ENCODE measurements at places on chromosomes 1 and 21. TPM values are rescaled to one million over a fixed set of nuclear protein-coding genes. Genes with fewer than 3 reads are reported as not detected.

GRCh38 chr1:36322041-36322785, 1.2 kb downstream of the EVA1B start:
- no peak for DNase-seq
- H3K36me3 ChIP-seq = no peaks in the 10 kb centered on the region
- H3K4me1 ChIP-seq = peaks cover 14% of the 10 kb centered on the region
- no peaks in the 10 kb centered on the region for H3K27me3 ChIP-seq

GRCh38 chr1:99579691-99580172, 66.2 kb upstream of the PALMD start:
- no peak overlapping the region for H3K4me3 ChIP-seq
- no peaks in the 10 kb centered on the region for H3K27me3 ChIP-seq
- no peak overlapping the region for H3K27ac ChIP-seq
- H3K4me1 ChIP-seq = no peaks in the 10 kb centered on the region
- no peaks in the 10 kb centered on the region for H3K36me3 ChIP-seq

GRCh38 chr1:243397613-243398321, 141.9 kb downstream of the SDCCAG8 start:
- H3K4me3 ChIP-seq = no peak overlapping the region
- H3K27me3 ChIP-seq = no peaks in the 10 kb centered on the region
- no peak overlapping the region for H3K27ac ChIP-seq
- DNase-seq = no peak
- H3K4me1 ChIP-seq = no peaks in the 10 kb centered on the region

Gene GSTM1
- total RNA-seq = 46.1 TPM

DNA sequence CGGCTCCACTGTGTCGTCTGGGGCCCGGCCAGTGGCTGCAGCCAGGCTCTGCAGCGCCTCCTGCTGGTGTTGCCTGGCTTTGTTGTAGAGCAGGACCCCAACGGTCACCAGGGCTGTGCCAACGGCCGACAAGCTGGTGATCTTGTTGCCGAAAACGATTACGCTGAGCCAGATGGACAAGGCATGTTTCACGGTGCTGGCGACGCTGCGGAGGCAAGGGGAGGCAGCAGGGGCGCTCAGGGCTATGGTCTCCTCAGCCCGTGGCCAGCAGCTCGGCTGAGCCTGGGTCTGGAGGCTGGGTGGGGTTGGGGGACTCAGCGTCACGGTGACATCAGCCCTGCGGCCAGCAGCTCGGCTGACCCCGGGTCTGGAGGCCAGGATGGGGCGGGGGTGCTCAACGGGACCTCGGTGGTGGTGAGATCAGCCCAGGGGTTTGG, 7.0 kb upstream of the CDK11B start:
- H3K36me3 ChIP-seq = peaks cover under 1% of the 10 kb centered on the region
- no peaks in the 10 kb centered on the region for H3K27me3 ChIP-seq
- H3K4me3 ChIP-seq = no peak overlapping the region
- DNase-seq = no peak
- H3K4me1 ChIP-seq = peaks cover 8% of the 10 kb centered on the region

Gene LRRC8C
- total RNA-seq = 3.3 TPM

DNA sequence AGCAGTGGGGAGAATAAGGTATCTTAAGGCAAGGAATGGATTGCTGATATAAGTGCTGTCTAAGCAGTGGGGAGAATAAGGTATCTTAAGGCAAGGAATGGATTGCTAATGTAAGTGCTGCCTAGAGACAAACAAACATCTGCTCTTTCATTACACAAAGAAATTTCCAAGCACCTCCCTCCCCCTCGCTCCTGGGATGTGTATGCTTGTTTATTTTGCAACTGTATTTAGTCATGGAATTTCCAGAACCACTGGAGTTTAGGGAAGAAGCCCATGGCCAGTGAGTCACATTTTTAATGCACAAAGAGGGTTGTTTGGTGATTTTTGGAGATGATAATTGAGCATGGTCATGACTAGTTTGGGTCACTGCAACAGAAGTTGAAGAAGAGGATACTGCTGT, 21.5 kb downstream of the PDPN start:
- no peaks in the 10 kb centered on the region for H3K27me3 ChIP-seq
- no peaks in the 10 kb centered on the region for H3K4me1 ChIP-seq
- H3K27ac ChIP-seq = peak overlapping the region; percentile 22
- no peaks in the 10 kb centered on the region for H3K36me3 ChIP-seq

DNA sequence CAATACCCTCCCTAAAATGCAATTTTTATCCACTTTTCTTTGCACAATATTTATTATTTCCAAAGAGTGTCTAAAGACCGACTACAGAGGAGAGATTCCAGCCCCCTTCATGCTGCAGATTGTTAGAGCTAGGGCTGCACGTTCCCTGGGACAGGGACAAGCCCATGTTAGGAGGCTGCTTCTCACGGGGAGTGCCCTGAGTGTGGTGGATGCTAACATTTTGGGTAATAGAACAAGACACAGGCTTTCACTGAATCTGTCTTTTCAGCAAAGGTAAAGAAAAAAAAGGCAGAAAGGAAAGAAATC, 125.4 kb downstream of the RIPK4 start:
- H3K4me1 ChIP-seq = no peaks in the 10 kb centered on the region
- H3K27me3 ChIP-seq = no peaks in the 10 kb centered on the region
- no peaks in the 10 kb centered on the region for H3K36me3 ChIP-seq
- H3K27ac ChIP-seq = no peak overlapping the region

- peaks cover 8% of the 10 kb centered on the region for H3K4me1 ChIP-seq
- no peak overlapping the region for H3K27ac ChIP-seq
- no peaks in the 10 kb centered on the region for H3K27me3 ChIP-seq
- H3K36me3 ChIP-seq = no peaks in the 10 kb centered on the region
- DNase-seq = no peak
- H3K4me3 ChIP-seq = no peak overlapping the region
These were observed 2.4 kb downstream of the ZMYND12 start for GRCh38 chr1:42453386-42453785.

- DNase-seq = no peak
- no peaks in the 10 kb centered on the region for H3K27me3 ChIP-seq
- H3K27ac ChIP-seq = no peak overlapping the region
- no peak overlapping the region for H3K4me3 ChIP-seq
- H3K4me1 ChIP-seq = no peaks in the 10 kb centered on the region
- no peaks in the 10 kb centered on the region for H3K36me3 ChIP-seq
These were observed 245.4 kb downstream of the NPHP4 start for GRCh38 chr1:5746611-5747425.

Measured in colonic mucosa (tissue), 4 donors.